ENCODE measurements at places on chromosomes 11 and 22.

GRCh38 chr11:60950933-60951605 is 907 bp downstream of the SLC15A3 start:
- peak; percentile 48 for DNase-seq

DNA sequence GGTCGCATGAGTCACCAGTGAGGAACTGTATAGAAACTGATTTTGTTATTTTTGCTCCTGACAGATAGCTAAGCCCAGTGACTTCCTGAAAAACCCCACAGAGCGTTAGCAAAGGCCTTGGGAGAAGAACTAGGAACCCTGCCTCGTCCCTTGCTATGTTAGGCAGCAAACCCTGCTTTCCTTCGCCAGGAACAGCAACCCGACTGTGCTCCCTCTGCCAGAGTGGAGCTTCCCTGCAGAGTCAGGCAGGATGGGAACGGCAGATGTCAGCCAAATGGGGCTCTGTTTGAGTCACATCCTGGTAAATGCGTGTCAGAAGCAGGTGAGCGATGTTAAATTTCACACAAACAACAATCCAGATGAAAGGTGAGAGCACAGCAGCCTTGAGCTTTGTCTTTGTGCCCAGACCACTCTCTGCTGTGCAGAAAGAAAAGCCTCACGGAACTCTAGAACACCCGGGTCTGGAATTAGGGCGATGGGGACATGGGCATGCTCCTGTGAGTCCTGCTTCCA is 186.6 kb downstream of the ADAMTS15 start:
- no peak for DNase-seq

- no peak for DNase-seq
These were observed 488 bp upstream of the SELENOM start for GRCh38 chr22:31107894-31108218.

- no peak for DNase-seq
These were observed 297.2 kb downstream of the LUZP2 start for GRCh38 chr11:24794064-24794463.

DNA sequence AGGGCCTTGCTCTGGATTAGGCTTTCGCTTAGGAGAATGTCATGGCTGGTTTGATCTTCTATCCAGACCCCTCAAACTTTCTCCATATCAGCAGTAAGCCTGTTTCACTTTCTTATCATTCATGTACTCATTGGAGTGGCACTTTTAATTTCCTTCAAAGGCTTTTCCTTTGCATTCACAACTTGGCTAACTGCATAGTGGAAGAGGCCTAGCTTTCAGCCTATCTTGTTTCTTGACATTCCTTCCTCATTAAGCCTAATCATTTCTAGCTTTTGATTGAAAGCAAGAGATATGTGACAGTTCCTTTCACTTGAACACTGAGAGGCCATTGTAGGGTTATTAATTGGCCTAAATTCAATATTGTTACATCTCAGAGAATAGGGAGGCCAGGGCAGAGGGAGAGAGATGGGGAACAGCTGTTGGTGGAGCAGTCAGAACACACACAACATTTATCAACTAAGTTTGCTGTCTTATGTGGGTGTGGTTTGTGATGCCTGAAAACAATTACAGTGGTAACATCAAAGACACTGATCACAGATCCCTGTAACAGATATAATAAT is 37.7 kb upstream of the APOBEC3A start:
- DNase-seq = no peak

GRCh38 chr11:76579752-76580151 is 90.8 kb downstream of the LRRC32 start:
- DNase-seq = no peak

GRCh38 chr11:69173925-69174581 is 18.3 kb downstream of the SMIM38 start:
- no peak for DNase-seq

DNA sequence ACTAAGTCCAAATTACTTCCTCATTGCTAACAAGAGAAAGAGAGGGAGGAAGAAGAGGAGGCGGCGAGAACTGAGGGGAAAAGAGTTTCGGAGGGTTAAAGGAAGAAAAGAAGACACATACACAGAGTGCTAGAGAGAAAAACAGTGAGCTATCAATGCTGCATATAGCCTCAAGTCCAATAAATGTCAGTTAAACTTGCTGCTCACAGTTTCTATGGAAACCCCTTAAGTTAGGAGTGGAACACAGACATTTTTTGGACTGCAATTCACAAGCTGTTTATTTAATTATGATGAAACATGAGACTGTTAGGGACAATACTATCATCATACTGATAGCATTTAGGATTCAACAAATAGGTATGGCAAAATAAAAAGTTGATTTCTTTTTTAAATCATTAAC is 1320.4 kb downstream of the LRRC4C start:
- no peak for DNase-seq

DNA sequence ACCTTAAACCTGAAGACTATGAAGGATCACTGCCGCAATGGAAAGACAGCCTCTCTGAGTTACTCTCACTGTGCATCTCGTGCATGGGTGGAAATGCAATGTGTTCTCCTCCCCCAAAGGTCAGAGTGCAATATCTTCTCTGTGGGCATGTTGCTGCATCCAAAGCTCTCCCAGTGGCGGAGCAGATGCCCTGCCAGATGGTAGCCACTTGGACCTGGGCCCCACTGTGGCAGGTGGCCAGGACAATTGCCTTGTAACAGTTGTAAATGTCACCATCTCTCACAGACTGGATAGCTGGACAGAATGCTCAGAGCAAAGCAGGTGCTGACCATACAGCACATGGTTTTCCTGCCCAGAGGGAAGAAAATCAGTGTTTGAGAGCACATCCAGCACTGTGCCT is 542.0 kb downstream of the FAM181B start:
- DNase-seq = no peak

GRCh38 chr11:76277298-76278175 is 71.2 kb upstream of the WNT11 start:
- no peak for DNase-seq

- DNase-seq = no peak
These were observed 91.3 kb upstream of the ANO1 start for GRCh38 chr11:69986830-69987229.

GRCh38 chr11:1480555-1481482 is 5.8 kb downstream of the MOB2 start:
- no peak for DNase-seq
